D721Med (cell line): ENCODE measurements at places on chromosomes 6 and 20.

GRCh38 chr6:66096679-66097078 lies 389.7 kb upstream of the EYS start:
- no peak for DNase-seq

- DNase-seq: no peak
Observed at GRCh38 chr20:41242352-41242751, 75.2 kb downstream of the ZHX3 start.

GRCh38 chr20:60063048-60063451 lies 104.8 kb downstream of the CDH26 start:
- DNase-seq: no peak

DNA sequence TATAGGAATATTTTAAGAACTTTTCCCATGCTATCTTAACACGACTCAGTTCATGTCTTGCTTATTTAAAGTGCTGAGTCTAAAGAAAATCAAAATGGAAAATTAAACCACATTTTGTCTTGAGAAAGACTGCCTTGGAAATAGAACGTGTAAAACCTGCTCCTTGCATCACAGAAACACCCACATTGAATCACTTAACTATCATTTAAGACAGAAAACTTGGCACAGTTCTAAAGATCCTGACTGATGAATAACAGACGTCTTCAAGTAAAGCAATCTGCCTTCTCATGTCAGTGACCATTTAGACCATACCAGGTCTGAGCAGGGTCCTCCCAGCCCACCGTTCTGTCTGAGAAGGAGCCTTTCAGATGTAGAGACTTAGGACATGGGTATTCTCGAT lies 7.4 kb downstream of the PERP start:
- DNase-seq: no peak

- DNase-seq: no peak
Observed at GRCh38 chr20:17177341-17177740, 49.5 kb upstream of the PCSK2 start.

DNA sequence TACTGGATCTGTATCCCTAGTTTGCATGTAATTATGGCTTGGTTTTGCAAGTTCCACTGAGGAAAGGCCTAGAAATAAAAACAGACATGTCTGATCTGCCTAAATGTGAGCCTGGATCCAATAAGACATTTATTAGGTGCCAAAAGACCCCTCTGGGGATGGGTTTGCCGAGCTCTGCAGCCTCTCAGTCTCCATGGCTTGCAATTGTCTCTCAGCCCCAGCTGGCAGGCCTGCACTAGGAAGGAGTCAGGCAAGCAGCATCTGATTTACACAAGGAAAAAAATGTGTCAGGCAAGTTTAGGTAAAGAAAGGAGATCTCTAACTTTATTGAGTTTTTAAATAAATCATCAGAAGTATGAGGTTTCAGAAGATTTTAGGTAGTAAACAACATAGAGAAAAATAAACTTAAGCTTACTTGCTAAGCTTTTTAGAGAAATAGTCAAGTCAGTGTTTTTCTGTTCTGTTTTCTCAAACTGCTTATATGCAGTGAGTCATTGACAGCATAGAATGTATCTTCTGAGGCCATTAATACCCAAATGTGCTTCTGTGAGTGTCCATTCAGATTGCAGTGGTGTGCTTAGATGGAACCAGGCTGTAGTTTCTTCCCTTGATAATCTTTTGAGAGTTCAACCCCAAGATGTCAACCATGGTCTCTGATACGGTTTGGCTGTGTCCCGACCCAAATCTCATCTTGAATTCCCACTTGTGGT lies 121.0 kb downstream of the FHL5 start:
- DNase-seq: no peak

GRCh38 chr6:149443411-149444181 lies 41.2 kb downstream of the ZC3H12D start:
- DNase-seq: no peak

- DNase-seq: no peak
Observed at GRCh38 chr6:131631625-131632289, 3.7 kb upstream of the MED23 start.
